Inflammatory macrophage treated with lipopolysaccharide for 4 hours (primary cell): ENCODE measurements at places on chromosomes 2 and 18.

GRCh38 chr2:44246436-44246835 is 28.8 kb upstream of the SLC3A1 start:
- DNase-seq, result no peak

DNA sequence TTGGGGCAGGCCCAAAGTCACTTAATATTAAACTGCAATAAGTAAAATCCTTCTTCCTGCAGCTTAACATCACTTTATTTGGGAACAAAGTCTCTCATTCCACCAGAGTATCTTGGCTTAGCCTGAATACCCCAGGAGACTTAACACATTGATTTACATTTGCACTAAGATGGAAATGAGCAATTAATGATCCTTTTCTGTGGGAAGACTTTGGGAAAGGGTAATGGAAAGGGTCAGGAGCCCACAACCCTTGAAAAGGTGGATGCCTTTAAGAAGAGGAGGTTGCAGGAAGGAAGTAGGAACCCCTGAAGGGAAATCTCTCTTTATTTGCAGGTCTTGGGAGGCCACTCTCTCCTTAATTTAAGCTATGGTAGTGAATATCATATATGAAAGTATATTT is 28.0 kb upstream of the BARD1 start:
- DNase-seq, result no peak

DNA sequence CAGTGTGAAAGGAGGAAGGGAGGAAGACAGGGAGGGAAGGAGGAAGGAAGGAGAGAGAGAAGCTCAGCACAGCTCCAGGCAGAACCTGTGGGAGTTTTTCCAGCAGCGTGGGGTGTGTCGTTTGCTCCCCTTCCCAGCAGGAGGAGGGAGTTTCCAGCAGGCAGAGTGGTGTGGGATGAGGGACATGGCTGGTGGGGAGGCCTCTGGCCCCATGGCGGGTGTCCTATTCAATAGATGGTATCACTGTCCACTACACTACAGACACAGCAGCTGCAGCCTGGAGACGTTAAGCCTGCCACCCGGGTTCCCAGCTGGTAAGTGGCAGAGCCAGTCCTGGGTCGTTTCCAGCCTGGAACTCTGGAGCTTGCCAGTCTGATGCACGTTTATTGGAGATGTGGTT is 44.7 kb downstream of the GLI2 start:
- no peak for DNase-seq

- DNase-seq, result peak; percentile 89
Measured at GRCh38 chr2:74553892-74554819, at the start of the genes DOK1 and LOXL3. TSS of gene DOK1 (plus strand) at chr2:74554720. CDS start at chr2:74554755, 35 bp downstream. TSS of gene LOXL3 (minus strand) at chr2:74553942. CDS start at chr2:74552634, 1,308 bp downstream.

DNA sequence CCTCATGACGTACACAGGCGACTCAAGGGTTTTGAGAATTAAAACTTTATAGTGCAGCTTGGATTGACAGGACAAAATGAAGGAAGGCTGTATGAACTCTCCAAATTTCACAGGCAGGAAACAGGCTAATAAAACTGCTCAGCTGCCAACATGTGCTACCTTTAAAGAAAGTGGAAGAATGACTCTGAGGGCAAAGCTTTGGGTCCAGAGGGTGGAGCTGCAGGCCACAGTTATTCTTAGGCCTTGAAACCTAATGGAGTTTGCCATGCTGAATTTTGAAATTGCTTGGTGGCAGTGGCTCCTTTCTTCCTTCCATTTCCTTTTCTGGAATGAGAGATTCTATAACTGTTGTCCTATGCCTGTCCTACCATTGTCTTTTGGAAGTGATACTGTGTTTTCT is 34.8 kb downstream of the HAT1 start:
- peak; percentile 46 for DNase-seq

GRCh38 chr2:676647-677055 is 555 bp downstream of the TMEM18 start:
- DNase-seq, result peak; percentile 98

GRCh38 chr2:45119038-45119437 is 109.8 kb upstream of the SIX2 start:
- no peak for DNase-seq
